ENCODE measurements at places on chromosomes 16 and 17.

DNA sequence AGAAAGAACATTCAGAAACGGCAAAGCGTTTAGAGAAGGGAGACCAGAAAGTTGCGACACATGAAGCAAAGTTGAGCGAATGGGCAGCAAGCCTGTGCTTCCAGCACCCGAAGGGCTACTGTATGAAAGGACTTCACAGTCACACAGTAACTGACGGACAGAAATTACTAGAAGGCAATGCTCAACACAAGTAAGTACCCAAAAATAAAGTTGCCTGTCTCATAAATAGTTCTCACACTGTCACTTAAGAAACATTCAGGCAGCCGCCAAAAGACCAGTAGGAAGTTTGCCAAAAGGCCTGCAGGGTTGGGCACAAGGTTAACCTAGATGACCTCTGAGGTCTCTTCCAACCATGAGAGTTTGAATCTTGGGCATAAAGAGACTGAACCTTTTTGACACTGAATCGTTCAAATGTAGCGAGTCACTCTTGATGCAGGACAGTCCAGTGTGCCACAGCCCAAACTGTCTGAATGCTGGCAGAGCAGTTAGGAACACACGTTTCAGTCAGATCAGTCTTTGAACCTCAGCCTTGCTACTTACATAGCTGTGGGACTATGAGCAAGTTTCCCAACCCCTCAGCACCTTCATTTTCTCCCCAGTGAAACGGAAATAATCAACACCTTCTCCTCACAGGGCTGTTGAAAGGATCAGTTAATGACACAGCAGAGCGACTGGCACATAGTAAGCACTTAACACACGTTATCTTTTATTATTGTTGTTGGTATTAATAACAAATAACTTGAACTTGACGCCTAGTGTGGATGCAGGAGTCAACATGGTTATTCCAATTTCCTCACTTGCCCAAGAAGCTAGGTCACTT lies 10.4 kb downstream of the NCBP3 start:
- DNase-seq: no peak

- DNase-seq: no peak
Measured at GRCh38 chr17:79838522-79839274, 542 bp downstream of the CBX4 start.

- no peak for DNase-seq
Measured at GRCh38 chr16:26031286-26031685, 339.5 kb downstream of the HS3ST4 start.

GRCh38 chr16:57341062-57341440 lies 17.5 kb upstream of the CCL22 start:
- DNase-seq: no peak

- DNase-seq: no peak
Measured at GRCh38 chr17:63436523-63437110, 9.5 kb downstream of the CYB561 start.

- DNase-seq: no peak
Measured at GRCh38 chr17:6753546-6753945, 2.3 kb upstream of the XAF1 start.

DNA sequence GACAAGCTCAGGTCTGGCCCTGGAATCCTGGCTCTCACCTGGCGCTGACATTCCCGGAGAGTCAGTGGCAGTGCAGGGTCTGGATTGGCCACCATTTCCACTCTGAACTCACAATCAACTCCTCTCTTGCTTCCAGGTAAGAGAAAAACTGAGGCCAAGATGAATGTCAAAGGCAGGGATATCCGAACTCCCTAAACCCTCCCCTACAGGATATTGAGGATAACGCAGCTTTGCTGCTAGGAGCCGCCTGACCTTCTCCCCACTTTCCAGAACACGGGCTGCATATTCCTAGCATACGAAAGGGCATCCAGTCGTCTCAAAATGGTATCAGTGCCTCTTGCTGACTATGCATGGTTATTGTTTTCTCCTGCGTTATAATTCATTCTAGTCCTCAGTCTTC lies 473.4 kb downstream of the SOX9 start:
- no peak for DNase-seq
